ENCODE measurements at places on chromosomes 3 and 15.

DNA sequence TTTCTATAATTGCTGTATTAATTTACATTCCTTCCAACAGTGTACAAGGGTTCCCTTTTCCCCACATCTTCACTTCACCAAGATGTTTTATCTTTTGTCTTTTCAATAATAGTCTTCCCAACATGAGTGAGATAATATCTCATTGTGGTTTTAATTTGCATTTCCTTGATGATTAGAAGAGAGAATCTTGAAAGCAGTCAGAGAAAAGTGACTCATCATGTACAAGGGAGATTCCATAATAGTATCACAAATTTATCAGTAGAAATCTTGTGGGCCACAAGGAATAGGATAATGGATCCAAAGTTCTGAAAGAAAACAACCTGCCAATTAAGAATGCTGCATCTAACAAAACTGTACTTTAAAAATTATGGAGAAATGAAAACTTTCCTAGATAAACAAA, 189.3 kb downstream of the NECTIN3 start:
- no peak for DNase-seq

DNA sequence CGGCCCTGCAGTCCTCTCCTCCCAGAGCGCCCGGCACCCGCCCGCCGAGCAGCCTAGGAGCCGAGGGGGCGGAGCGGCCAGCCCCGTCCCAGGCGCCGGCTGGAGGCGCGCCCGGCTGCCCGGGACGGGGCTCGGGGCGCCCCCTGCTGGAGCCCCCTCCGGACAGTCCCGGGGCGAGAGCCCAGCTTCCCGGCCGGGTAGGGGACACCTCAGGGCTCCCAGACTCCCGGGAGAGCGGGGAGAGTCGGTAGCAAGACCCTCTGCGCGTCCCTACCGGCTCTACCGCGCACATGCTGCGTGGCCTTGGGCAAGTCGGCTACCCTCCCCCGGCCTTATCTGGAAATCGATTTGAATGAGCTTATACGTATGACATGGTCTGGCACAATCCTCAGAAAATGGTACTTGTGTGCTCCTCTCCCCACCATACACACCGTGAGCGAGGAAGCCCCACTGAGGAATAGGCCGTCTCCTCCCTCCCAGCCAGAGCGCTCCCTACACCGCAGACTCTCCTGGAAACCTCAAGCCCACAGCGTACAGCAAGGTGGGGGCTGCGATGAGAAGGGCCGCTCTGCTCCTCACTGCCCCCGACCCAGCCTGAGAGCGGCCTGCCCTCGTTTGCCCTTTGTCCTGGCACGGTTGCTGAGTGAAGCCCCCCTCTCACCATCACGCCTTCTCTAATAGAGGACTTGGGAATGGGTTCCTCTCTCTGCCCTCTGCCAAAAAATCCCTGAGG, at the start of gene DAPK2:
TSS of gene DAPK2 (minus strand) at position 65 of the 733 bp plus-strand sequence. CDS start 6,224 bp downstream, outside the sequence.
- DNase-seq: peak; percentile 69

- DNase-seq: no peak
Observed at GRCh38 chr3:42270561-42270960, 4.6 kb upstream of the CCK start.

GRCh38 chr3:10350324-10350985, 29.5 kb upstream of the SEC13 start:
- DNase-seq: no peak

GRCh38 chr3:13801361-13802204, 78.3 kb downstream of the WNT7A start:
- no peak for DNase-seq

GRCh38 chr3:151563305-151563704, 102.4 kb upstream of the IGSF10 start:
- no peak for DNase-seq

DNA sequence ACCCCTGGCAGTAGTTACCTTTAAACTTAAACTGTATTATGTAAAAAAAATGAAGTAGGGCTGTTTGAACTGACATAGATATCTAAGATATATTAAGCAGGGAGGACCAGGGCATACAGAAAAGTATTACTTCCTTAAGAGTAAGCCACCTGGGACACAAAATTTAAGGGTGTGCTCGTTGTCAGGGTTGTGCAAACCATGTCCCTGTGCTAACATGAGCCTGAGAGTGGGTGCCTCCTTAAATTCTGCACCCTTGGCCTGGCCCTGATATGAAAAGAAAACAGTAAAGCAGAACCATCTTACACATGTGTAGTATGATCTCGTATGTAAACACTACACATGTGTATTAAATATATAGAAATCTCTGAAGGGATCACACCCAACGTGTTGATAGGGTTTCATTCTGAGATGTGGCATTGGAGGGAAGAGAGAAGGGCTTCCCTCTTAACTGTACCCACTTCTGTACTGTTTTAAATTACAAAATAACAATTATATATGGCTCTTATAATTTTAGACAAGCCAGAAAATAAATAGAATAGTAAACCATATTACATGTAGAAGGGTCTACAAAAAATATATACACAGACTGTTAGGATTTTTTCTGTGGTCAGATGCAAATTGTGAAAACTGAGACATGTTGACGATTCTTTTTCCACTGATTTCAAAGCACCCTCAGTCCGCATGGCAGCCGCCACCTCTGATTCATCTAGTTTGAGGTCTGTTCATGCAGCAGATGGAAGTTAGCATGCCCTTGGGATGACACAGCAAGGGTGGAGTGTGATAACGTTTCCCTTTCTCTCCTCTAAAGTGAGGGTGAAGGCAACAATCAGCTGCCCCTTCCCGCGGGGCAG, 400.8 kb upstream of the PROK2 start:
- DNase-seq: no peak

- no peak for DNase-seq
Observed at GRCh38 chr15:45376967-45377608, 1.3 kb downstream of the GATM start.
